Fibroblast of lung (primary cell): ENCODE measurements at places on chromosomes 6 and 20. TPM values are rescaled to one million over a fixed set of nuclear protein-coding genes. Genes with fewer than 3 reads are reported as not detected.

OPRL1 gene
- 2.6 and 4.1 TPM in 2 replicates for total RNA-seq

MYT1 gene
- total RNA-seq = not detected in 2 replicates

ULBP3 gene
- 6.2 and 10.2 TPM in 2 replicates for total RNA-seq

GRCh38 chr6:160972111-160972510, 19.5 kb upstream of the MAP3K4 start:
- H3K27ac ChIP-seq = no peak overlapping the region
- H3K27me3 ChIP-seq = no peaks in the 10 kb centered on the region
- no peaks in the 10 kb centered on the region for H3K36me3 ChIP-seq
- peak; percentile 96 for DNase-seq
- no peak overlapping the region for H3K4me3 ChIP-seq

GRCh38 chr20:50292591-50293283, 102.1 kb downstream of the CEBPB start:
- no peaks in the 10 kb centered on the region for H3K27me3 ChIP-seq
- no peaks in the 10 kb centered on the region for H3K36me3 ChIP-seq
- DNase-seq = peak; percentile 99
- H3K4me3 ChIP-seq = no peak overlapping the region
- peak overlapping the region; percentile 99 for H3K27ac ChIP-seq
